ENCODE measurements at places on chromosomes 2 and 18. TPM values are rescaled to one million over a fixed set of nuclear protein-coding genes. Genes with fewer than 3 reads are reported as not detected.

ANKRD30BL gene
- 3.8 TPM for total RNA-seq

GRCh38 chr2:181128199-181128598, 147.8 kb downstream of the UBE2E3 start:
- no peaks in the 10 kb centered on the region for H3K4me1 ChIP-seq
- H3K4me3 ChIP-seq = no peak overlapping the region
- no peaks in the 10 kb centered on the region for H3K36me3 ChIP-seq
- no peaks in the 10 kb centered on the region for H3K27me3 ChIP-seq
- no peak for DNase-seq
- no peak overlapping the region for H3K27ac ChIP-seq

- H3K27ac ChIP-seq = peak overlapping the region; percentile 89
- no peaks in the 10 kb centered on the region for H3K36me3 ChIP-seq
- peak; percentile 47 for DNase-seq
- H3K4me3 ChIP-seq = no peak overlapping the region
- H3K27me3 ChIP-seq = peaks cover 2% of the 10 kb centered on the region
- no peaks in the 10 kb centered on the region for H3K4me1 ChIP-seq
Observed at GRCh38 chr2:112626604-112627059, 19.1 kb upstream of the SLC20A1 start.

DNA sequence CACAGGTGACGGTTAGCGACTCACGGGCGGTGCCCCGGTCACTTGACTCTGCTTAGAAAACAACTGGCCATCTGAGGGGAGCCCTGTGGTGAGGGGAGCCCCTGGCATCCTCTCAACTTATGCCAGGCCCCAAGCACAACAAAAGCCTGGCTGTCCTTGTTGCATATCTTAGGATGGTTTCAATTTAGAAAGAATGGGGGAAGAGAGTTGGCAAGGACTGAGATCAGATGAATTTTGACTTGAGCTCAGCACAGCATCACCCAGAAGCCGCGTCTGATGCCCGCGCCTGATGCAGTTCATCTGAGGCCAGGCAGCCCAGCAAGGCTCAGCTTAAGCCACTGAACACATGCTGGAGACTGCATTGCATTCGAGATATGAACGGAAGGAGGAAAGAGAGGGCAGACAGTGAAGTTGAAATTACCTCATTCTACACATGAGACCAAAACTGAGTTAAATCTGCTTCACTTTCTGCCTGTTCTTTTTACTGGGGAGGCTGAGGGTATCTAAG, 36.8 kb downstream of the MYT1L start:
- H3K27ac ChIP-seq = no peak overlapping the region
- no peaks in the 10 kb centered on the region for H3K4me1 ChIP-seq
- no peaks in the 10 kb centered on the region for H3K36me3 ChIP-seq
- no peak overlapping the region for H3K4me3 ChIP-seq
- no peak for DNase-seq

DNA sequence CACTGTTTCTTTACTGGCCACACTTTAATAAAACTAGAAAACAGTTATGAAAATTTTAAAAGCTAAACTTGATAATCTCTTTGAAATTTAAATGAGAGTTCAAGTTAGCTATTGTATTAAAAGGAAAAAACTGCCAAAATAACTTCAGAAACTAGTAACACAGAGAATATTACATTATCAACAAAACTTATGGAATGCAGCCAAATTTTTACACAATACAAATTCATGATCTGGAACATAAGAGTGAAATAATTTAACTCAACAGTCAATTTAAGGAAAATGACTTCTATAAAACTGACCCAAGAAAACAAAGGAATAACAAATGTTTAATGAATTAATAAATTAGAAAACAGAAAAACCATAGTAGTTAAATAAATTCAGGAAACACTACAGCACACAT, 65.0 kb downstream of the TCF4 start:
- no peaks in the 10 kb centered on the region for H3K4me1 ChIP-seq
- no peaks in the 10 kb centered on the region for H3K27me3 ChIP-seq
- no peak for DNase-seq
- H3K27ac ChIP-seq = no peak overlapping the region
- no peaks in the 10 kb centered on the region for H3K36me3 ChIP-seq

All from lung (tissue), 17 donors.